ENCODE measurements at places on chromosomes 5 and 9. TPM values are rescaled to one million over a fixed set of nuclear protein-coding genes. Genes with fewer than 3 reads are reported as not detected.

The TNC gene
- total RNA-seq, result 20.1 TPM

The SYK gene
- 3.8 TPM for total RNA-seq

The ACTBL2 gene
- 0.07 TPM for total RNA-seq

The ANKRD34B gene
- total RNA-seq, result not detected

The ARL14EPL gene
- total RNA-seq, result 0.25 TPM

The PFDN1 gene
- total RNA-seq, result 57.8 TPM

The PCDHGA8 gene
- 2.7 TPM for total RNA-seq

The GRXCR2 gene
- not detected for total RNA-seq

The MARCOL gene
- total RNA-seq, result not detected

The BTNL3 gene
- total RNA-seq, result not detected

The DDX4 gene
- 0.18 TPM for total RNA-seq

The GPX3 gene
- total RNA-seq, result 2.4 TPM

The AMACR gene
- 10.5 TPM for total RNA-seq

The PRR16 gene
- total RNA-seq, result 2.7 TPM

The ARHGAP26 gene
- total RNA-seq, result 9.6 TPM

The PCDHGA4 gene
- 0.86 TPM for total RNA-seq

The PHYHD1 gene
- total RNA-seq, result 22.2 TPM

The AGXT2 gene
- not detected for total RNA-seq

The RALGPS1 gene
- 26.9 TPM for total RNA-seq

The PCDHGB5 gene
- 3.9 TPM for total RNA-seq

The MLANA gene
- not detected for total RNA-seq

The EMB gene
- 17.7 TPM for total RNA-seq

The ANKRD18A gene
- total RNA-seq, result 0.36 TPM

The SPATA6L gene
- total RNA-seq, result 5.5 TPM

The ADGRD2 gene
- 0.62 TPM for total RNA-seq

The PCDHA9 gene
- total RNA-seq, result 4.0 TPM

The GABRA1 gene
- not detected for total RNA-seq

The NR4A3 gene
- 15.4 TPM for total RNA-seq

The FCN2 gene
- total RNA-seq, result not detected

The KCNIP1 gene
- 2.3 TPM for total RNA-seq

The CER1 gene
- total RNA-seq, result 1.0 TPM

The SHOC1 gene
- not detected for total RNA-seq

The UHRF2 gene
- total RNA-seq, result 61.2 TPM

The ALG2 gene
- total RNA-seq, result 31.2 TPM

The CD180 gene
- total RNA-seq, result not detected

The IFNA21 gene
- not detected for total RNA-seq
